ENCODE measurements at places on chromosomes 16 and 17.

- no peak for DNase-seq
Measured at GRCh38 chr17:4672751-4673150, 31.2 kb downstream of the PELP1 start.

DNA sequence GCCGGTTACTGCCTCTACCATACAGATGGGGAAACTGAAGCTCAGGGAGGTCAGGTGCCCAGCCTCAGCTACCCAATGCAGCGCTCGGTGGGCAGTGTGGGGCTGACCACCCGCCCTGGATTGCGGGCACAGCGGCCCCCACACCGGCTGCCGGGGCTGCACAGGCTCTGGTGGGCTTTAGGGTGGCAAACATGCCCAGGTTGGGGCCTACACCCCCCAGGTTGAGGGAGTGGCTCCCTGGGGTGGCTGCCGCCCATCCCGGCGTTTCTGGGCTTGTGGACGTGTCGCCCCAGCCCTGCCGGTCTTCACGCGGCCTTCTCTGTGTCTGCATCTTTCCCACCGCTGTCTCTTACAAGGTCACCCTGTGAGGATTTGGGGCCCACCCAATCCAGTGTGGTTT lies 40.9 kb upstream of the SSTR5 start:
- DNase-seq, result no peak

DNA sequence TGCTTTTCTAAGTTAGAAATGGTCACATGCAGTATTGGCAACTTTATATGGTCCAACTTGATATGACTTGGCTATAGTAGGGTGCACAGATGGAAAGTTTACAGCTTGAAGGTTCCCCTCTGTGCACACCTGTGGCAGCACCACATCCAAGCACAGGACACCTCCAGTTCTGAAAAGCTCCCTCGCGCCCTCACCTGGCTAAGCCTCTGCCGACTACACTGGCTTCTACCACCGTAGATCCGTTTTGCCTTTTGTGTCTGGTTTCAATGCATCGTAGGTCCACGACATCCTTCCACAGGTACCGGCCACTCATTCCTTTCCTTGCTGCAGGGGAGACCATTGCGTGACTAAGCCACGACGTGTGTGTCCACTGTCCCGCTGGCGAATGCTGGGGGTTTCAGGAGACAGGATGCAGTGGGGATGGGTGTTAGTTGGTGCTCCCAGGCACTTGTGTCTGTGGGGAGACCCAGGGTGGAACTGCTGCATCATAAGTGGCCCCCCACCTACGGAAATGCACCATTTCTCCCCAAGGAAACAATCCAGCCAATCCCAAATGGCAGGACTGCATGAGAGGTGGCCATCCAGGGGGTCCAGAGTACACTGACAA lies 4.9 kb upstream of the RASD1 start:
- DNase-seq, result no peak

DNA sequence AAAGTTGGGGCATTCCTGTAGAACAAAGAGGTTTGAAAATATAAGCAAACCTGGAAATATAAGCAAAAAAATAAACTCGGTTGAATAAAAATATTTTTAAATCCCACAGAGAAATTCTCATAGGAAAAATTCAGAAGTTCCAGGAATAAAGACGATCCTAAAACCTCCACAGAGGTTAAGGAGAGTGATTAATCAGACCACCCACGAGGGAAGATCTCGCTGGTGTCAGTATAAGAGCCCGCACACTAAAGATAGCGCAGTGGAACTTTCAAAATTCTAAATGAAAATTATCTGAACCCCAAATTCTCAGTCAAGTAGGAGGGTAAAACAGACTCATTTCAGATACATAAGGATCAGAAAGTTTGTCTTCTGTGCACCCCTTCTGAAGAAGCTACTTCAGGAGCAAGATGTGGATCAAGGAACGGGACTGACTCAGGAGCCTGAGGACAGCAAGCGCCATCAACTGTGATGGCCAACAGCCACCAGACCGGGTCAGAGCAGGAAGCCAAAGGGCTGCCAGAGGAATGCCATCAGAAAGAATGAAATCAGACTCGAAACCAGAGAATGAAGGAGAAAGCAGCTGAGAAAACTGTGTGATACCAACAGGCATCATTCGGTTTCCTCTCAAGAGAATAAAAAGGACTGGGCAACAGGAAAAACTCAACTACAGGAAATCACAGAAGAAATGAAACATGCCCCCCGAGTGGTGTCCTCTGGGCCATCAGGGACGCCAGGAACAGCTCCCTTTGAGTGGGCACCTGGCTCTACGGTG lies 66.9 kb downstream of the CYTH1 start:
- no peak for DNase-seq

DNA sequence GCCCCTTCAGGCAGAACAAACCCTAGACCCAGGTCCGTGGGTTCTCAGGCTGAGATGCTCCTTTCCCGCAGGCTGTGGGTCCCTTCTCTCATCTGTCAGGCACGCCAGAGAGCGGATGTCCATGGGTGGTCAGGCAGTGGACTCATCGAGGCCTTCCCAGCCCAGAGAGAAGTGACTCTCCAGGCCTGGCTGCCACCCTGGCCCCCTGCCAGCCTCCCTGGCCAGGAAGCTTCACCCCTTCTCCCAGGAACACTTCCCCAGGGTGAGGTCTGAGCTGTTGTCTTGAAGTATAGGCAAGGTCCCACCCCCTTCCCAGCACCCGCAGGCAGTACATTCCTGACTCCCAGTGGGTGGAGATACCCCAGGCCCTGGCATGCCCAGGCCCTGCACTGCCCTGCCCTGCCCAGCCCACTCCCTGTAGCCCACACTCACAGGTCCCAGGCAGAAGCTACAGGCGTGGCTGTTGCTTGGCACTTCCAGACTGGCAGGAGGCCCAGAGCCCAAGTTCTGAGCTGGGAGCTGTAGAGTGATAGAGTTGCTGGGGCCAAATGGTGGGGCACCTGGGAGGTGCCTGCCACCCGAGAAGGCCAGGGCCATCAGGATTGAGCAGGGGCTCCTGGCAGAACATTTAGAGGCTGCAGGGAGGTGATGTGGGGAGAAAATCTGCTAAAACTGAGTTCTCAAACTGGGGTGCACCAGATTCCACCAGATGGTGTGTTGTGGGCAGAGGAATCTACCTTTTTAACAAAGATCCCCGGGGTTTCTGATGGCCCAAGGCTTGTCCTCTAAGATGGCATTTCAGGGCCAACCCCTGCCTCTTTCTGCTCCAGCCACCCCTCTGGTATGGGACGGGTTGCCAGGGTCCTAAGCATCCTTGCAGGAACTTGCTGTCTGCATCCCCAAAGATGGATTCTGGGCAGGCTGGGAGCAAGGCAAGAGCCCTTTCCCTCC lies 6.7 kb downstream of the ITGA3 start:
- no peak for DNase-seq

DNA sequence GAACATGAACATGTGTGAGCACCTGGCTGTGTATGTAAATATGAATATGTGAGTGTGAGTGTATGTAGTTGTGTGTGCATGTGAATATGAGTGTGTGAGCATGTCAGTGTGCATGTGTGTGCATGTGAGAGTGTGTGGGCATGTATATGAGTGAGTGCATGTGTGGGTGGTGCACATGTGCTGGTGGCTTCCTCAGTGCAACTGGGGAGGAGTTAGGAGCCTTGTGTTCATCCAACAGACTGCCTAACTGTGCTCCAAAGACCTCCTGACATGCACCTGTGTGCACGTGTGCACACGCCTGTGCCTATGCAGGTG lies 1.4 kb downstream of the TMEM235 start:
- no peak for DNase-seq

- no peak for DNase-seq
Measured at GRCh38 chr16:19912455-19913339, 28.0 kb upstream of the GPRC5B start.

DNA sequence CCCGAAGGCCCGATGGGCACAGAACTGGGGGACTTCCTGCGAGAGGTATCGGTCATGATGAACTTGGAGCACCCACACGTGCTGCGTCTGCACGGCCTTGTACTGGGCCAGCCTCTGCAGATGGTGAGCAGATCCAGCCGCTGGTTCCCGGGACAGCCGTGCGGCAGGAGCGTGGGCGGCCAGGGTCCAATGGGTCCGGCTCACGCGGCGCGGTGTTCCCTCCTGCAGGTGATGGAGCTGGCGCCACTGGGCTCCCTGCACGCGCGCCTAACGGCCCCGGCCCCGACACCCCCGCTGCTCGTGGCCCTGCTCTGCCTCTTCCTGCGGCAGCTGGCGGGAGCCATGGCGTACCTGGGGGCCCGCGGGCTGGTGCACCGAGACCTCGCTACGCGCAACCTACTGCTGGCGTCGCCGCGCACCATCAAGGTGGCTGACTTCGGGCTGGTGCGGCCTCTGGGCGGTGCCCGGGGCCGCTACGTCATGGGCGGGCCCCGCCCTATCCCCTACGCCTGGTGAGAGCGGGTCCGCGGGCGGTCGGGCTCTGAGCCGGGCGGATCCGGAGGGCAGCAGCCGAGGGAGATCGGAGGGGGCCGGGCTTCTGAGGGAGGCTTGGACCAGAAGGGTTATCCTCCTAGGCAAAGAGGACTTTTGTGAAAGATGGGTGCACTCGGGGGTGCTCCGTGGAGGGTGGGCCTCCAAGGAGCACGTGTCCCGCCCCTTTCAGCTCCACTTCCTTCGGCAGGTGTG lies 3.0 kb downstream of the TNK1 start:
- peak; percentile 49 for DNase-seq

GRCh38 chr17:19369107-19369778 lies 6.7 kb upstream of the B9D1 start:
- DNase-seq, result no peak

GRCh38 chr16:79372503-79373184 lies 227.9 kb downstream of the MAF start:
- no peak for DNase-seq

- peak; percentile 66 for DNase-seq
Measured at GRCh38 chr17:48074322-48075081, 26.3 kb downstream of the NFE2L1 start.

GRCh38 chr17:49516180-49516579 lies 21.1 kb downstream of the NGFR start:
- no peak for DNase-seq

GRCh38 chr16:86794216-86794864 lies 216.0 kb downstream of the FOXL1 start:
- DNase-seq, result no peak

- no peak for DNase-seq
Measured at GRCh38 chr17:53217311-53217710, 605.4 kb upstream of the KIF2B start.

DNA sequence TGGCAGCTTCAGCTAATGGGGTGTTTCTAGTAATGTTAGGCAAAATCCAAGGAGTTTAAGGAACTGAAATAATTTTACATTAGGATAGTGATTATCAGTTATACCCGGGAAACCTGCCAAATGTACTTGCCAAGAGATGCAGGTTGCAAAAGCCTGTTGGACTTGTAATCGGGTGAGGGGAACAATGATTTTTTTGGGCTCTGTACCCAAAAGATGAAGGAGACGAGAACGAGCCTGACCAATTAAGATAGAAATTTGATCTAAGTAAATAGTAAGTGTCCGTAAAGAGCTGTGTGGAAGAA lies 56.3 kb upstream of the ARL4D start:
- no peak for DNase-seq

DNA sequence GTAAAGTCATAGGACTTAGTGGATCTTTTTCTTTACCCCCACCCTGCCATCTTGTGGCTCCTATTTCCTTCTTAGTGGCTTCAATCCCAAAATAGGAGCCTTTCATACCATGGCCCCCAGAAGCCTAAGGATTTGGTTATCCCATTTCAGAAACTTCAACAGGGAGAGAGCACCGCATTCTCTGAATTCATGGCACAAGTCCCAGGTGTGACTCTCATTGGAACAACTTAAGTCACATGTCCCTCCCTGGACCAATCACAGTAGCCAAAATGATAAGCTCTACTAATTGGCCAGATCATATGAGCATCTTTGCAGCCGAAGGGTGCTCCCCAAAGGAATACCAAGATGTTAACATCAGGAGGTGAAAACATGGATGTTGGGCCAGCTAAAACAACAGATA lies 43.2 kb downstream of the AXIN2 start:
- no peak for DNase-seq

GRCh38 chr16:78930561-78930960 lies 670.0 kb downstream of the MAF start:
- no peak for DNase-seq

DNA sequence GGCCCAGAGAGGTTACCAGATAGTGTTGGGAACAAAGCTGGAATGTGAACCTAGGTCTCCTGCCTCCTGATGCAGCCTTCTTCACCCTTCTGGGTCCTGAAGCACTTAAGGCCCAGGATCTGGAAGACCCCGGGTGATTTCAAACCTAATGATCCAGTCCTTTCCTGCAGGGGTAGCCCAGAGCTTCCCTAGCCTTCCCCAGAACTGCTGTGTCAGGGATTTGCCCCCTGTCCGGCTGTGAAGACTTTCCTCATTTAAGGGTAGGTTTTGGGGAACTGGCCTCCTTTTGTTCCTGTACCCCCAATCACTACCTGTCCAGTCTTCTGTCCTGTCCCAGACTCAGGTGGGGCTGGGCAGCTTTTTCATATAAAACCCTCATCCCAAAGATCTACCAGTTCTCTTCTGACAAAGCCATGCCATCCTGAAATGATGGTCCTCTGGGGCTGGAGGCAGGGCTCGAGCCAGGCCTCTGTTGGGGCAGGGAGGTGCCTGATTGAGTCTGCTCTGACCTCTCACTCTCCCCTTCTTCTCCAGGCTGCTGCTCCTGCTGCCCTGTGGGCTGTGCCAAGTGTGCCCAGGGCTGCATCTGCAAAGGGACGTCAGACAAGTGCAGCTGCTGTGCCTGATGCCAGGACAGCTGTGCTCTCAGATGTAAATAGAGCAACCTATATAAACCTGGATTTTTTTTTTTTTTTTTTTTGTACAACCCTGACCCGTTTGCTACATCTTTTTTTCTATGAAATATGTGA lies 1.3 kb downstream of the MT1X start:
- no peak for DNase-seq

- DNase-seq, result no peak
Measured at GRCh38 chr16:30778549-30779244, 8.3 kb downstream of the ZNF629 start.

DNA sequence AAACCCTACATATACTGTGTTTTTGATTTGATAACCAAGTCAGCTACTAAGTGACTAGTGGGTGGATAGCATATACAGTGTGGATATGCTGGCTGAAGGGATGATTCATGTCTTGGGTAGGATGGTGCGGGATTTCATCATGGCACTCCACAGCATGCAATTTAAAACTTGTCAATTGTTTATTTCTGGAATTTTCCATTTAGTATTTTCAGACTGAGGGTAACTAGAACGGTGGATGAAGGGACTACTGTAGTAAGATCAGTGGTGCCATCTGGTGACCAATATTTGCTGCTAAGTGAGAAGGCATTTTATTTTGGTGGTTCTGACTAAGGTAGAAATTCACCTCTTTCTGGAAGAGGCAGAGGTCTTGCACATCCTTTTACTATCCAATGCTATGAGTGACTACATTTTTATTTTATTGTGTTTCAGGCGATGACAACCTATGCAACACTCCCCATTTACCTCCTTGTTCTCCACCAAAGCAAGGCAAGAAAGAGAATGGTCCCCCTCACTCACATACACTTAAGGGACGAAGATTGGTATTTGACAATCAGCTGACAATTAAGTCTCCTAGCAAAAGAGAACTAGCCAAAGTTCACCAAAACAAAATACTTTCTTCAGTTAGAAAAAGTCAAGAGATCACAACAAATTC lies 3.1 kb downstream of the CDC6 start:
- DNase-seq, result no peak
